ENCODE measurements at places on chromosomes 7 and 10. TPM values are rescaled to one million over a fixed set of nuclear protein-coding genes. Genes with fewer than 3 reads are reported as not detected.
A peak's percentile ranks its signal among the peaks of the same experiment; 100 is the strongest.

GRCh38 chr10:14438057-14438456 is 107.3 kb upstream of the FRMD4A start:
- DNase-seq: no peak

Gene PTF1A
- not detected for total RNA-seq

DNA sequence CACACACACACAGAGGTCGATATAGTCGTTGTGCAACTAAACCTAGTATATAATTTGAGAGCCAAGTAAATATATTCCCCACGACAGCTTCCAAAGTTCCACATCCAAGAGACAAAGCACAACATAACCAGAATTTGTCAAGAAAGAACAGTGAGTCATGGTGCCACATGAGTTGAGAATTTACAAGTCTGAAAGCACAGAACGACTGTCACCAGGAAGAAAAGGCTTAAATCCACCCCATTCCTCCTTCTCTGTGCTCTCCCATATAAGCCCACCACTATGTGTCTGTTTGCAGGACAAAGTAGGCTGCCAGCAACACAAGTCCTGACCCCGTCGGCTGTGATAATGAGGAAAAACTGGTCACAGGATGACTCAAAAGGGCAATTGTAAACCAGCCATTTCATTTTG is 32.8 kb downstream of the GSAP start:
- DNase-seq: peak; percentile 22

Gene EMX2
- not detected for total RNA-seq

- no peak for DNase-seq
Measured at GRCh38 chr10:119504651-119505050, 37.9 kb downstream of the RGS10 start.

Gene MGAM2
- not detected for total RNA-seq

Gene WNT8B
- total RNA-seq: not detected
